ENCODE measurements at places on chromosomes 1 and 21.

DNA sequence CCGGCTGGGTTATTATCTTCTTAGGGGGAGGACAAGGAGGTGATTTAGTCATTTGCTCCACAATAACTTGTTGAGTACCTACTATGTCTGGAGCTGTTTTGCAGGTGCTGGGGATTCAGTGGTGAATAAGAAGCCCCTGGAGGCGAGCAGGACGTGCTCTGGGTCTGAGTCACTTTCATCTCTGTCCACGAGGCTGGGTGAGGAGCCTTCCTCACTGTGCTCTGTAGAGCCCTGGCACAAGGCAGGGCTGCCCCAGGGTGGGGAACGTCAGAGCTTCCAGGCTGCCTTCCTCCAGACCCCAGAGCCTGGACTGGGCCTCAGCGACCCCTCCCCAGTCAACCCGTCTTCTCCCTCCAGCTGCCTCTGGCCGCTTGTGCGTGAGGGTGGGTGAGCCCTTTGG lies 2.5 kb upstream of the PADI6 start:
- no peak for DNase-seq

- peak; percentile 4 for DNase-seq
These were observed 679 bp downstream of the ABL2 start for GRCh38 chr1:179228783-179229213.

GRCh38 chr1:91374086-91374485 lies 30.6 kb downstream of the HFM1 start:
- DNase-seq, result no peak

- DNase-seq, result peak; percentile 12
These were observed 312.3 kb upstream of the FAM78B start for GRCh38 chr1:166479052-166479631.

GRCh38 chr1:206935491-206936067 lies 10.7 kb downstream of the PIGR start:
- no peak for DNase-seq

GRCh38 chr1:220500372-220500771 lies 27.6 kb upstream of the MARK1 start:
- no peak for DNase-seq

DNA sequence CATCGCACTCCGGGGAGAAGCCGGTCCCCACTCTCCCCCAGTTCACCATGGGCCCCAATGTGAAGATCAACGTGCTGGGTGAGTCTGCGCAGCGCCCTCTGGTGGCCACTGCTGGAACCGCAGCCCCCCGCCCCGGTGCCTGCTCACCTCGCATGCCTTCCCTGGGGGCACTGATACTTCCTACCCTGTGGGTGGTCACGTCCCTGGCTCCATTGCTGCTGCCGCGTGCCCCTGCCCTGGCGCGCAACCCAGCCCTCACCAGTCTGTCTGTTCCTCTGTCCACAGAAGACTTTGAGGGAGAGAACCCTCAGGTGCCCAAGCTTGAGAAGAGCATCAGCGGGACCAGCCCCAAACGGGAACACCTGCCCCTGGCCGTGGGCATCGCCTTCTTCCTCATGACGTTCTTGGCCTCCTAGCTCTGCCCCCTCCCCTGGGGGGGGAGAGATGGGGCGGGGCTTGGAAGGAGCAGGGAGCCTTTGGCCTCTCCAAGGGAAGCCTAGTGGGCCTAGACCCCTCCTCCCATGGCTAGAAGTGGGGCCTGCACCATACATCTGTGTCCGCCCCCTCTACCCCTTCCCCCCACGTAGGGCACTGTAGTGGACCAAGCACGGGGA lies 7.6 kb downstream of the EFNA3 start:
- DNase-seq, result peak; percentile 52

GRCh38 chr1:157739229-157739901 lies 37.6 kb downstream of the FCRL2 start:
- no peak for DNase-seq

DNA sequence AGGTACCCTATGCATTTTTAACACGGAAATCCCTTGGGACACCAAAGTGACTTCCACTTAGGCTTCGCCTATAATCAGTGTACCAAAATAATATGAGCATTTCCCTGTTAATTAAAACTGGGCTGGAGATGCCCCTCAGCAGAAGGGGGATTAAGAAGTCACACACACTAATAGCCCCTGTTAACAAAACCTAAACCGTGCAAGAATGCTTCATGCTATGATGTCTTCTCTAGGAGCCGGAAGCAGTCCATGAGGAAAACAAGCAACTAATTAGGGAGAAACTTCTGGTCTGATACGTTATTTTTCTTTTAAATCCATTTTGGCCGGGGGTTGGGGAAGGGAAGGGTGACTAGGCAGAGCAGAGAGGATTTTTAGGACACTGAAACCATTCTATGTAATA lies 123.4 kb downstream of the ESRRG start:
- no peak for DNase-seq

GRCh38 chr1:200053646-200054045 lies 26.1 kb downstream of the NR5A2 start:
- DNase-seq, result no peak

DNA sequence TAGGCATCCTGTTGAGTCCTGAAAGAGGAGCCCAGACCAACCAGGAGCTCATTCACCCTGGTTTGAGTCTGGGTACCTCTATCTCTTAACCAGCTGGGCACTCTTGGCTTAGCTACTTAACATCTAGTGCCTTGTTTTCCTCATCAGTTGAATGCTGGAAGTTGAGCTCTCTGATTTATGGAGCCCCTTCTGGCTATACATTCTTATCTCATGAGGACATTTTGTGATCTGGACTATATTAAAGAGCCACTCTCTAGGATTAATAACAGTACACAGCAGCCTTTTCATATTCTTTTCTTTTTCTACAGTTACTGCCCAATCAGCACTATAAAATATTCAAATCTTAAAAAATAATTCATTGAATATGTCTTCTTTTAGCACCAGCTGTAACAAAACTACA lies 296.9 kb upstream of the RUNX1 start:
- DNase-seq, result no peak
